Activated naive CD8-positive, alpha-beta T cell treated with anti-CD3 and anti-CD28 coated beads, Interleukin-2, amount 50 U/mL, for 16 hours (primary cell): ENCODE measurements at places on chromosomes 2 and 18.
A peak's percentile ranks its signal among the peaks of the same experiment; 100 is the strongest.

- no peak for DNase-seq
Measured at GRCh38 chr2:146376511-146377064, 1468.2 kb upstream of the ACVR2A start.

DNA sequence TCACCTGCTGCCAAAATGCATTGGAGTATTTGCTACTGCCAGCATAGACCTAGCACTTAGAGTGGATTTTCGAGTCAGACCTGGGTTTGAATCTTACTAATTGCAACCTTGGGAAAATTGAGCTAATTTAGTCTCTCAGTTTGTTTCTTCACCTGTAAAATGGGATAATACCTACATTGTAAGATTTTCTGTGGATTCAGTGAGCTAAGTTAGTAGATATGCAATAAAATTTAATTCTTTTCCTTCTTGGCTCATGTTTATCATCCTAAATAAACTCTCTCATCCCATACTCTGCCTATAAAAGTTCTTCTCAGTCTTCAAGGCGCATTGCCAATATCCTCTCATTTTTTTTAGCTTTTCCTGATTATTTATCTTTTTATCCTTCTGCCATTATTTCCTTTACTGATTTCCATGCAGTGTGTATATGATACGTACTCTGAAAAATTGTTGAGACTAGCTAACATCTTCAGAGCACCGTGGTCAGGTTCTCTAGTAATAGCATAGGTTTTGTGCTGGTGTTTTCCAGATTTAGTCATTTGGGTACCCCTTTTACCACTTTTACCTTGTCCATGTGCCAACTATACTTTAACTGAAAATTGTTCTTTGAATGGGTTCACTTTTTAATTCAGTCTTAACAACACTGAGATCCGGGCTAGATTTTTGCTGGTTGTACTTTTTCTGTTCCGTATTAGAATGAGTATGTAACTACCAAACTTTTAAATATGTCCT, 7.3 kb downstream of the CEP192 start:
- DNase-seq = no peak

DNA sequence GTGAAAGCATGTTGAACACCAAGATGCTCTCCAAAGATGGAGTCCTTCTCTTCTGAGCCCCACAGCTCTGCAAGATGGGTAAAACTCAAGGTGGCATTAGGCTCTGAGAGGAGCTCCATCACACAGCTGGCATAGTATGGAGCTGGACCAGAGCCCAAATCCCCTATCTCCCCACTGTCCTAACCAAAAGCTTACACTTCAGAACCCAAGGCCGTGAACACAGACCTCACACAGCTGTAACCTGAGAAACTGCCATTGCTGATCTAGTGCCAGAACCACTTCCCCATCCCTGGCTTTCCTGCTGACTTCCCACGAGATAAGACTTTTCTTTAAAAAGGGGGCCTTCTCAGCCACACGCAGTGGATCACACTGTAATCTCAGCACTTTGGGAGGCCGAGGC, 25.0 kb downstream of the TTC32 start:
- no peak for DNase-seq

GRCh38 chr2:154247503-154247902, 375.8 kb downstream of the GALNT13 start:
- DNase-seq = no peak

DNA sequence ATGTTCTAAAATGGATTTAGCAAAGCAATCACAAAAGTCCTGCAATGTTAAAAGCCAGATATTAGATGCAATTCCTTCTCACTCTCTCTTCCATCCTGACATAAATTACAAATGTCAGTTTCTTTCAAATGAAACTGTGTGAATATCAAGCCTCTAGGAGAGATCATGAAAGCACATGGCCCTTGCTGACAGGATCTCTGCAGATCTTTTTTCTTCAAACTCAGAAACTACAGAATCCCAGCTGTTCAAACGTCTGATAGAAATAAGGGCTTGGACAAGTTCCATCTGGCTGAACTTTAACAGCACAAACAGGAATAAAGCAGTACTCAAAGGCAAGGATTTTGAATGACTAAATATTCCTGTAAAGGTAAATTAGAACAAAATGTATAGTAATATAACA, 47.6 kb downstream of the PDE1A start:
- DNase-seq = no peak

DNA sequence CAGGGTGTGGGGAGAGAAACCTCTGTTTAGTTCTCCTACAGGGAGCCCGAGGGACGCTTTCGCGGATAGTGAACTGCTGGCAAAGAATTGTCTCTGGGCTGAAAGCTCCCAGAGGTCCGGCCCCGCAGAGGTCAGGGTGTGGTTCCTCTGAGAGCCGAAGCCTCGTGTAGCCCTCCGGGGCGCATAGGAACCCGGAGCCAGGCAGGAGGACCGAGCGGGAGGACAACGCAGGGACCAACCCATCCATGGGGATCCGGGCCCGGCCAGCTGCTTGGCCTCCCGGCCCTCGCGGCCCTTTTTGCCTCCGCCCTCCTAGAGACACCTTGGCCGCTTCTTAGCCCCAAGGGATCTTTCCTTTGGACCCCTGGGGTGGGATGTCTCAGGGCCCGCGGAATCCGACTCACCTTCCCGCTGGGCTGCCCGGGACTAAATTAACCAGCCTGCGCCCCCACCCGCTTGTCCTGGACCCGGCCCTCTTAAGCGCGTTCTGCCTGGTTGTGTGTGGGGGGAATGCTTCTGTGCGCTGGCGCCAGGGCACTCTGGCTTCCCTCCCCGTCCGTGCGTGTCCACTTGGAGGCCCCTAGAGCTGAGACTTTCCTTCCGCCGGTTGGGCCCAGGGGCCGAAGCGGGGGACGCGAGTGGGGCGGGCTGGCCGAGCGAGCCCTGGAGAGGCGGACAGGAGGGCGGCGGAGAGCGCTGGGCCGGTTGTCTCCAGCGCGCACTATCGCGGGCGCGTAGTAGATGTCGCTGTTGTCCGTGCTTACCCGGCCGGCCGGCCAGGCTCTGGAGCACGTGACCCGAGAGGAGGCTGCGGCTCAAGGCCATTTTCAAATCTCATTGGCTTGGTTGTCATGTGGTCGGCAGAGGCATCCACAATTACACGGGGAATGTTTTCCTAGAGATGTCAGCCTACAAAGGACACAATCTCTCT, at the start of gene HOXD10:
HOXD10 (plus strand) TSS at position 896 of the 931 bp plus-strand sequence. CDS start 56 bp downstream, outside the sequence.
- DNase-seq = no peak

DNA sequence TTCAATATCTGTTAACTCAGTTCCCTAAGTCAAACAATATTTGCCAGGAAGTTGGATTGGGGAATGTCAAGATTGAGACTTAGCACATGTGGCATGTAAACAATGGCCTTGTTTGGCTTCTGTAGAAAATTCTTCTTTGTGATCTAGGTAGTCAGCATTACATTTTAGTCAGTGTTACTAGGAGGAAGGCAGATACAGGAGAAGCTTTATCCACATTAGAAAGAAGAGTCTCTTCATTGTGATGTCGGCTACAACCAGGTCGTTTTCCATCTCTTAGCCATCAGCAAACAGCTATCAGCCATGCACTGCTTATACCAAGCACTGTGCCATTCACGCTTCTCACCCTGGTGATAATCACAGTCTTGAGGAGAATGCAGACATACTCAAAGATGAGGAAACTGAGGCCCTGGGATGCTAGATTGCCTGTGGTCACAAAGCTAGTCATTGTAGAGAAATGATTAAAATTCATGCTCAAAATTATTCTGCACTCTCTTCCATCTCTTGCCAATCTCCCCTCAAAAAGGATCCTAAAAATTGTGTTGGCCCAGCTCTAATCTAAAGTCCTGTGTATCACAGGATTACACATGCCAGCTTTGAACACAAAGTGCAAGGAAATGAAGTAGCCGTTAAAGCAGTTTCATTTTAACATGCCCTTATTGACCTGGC, 3.2 kb downstream of the GALNT5 start:
- no peak for DNase-seq

DNA sequence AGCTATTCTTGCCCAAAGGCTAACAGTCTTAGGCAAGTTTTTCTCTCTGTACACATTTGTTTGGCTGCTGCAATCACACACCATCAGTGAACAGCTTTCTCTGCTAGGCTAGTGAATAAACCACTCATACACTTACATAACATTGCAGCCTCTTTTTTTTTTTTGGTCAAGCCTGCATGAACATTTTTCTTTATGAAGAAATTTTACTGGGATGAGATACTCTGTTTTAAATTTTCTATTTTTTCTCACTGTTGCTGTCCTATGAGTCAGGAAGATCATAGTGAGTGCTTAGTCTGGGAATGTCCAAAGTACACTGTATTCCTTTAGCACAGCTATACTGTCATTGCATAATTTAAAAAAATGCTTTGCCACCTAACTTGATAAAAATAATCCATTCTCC, 58.5 kb downstream of the ROCK1 start:
- no peak for DNase-seq

DNA sequence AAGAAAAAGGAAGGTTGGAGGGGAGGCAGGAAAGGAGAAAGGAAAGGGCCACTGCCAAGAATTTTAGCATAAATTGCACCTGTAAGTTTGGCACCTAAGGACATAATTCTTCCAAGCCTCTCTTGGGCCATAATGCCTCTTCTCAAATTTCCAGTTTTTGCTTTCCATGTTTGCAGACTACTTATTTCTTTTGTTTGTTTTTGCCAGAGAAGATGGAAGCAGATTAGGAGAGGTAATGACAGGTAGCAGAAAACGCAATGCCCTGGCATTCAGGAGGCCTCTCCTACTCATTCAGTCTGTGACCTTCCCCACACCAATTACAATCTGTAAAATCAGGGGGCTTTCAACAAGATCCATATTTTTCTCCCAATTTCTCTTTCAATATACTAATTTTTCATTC, 56.8 kb downstream of the MRPL33 start:
- DNase-seq = no peak

DNA sequence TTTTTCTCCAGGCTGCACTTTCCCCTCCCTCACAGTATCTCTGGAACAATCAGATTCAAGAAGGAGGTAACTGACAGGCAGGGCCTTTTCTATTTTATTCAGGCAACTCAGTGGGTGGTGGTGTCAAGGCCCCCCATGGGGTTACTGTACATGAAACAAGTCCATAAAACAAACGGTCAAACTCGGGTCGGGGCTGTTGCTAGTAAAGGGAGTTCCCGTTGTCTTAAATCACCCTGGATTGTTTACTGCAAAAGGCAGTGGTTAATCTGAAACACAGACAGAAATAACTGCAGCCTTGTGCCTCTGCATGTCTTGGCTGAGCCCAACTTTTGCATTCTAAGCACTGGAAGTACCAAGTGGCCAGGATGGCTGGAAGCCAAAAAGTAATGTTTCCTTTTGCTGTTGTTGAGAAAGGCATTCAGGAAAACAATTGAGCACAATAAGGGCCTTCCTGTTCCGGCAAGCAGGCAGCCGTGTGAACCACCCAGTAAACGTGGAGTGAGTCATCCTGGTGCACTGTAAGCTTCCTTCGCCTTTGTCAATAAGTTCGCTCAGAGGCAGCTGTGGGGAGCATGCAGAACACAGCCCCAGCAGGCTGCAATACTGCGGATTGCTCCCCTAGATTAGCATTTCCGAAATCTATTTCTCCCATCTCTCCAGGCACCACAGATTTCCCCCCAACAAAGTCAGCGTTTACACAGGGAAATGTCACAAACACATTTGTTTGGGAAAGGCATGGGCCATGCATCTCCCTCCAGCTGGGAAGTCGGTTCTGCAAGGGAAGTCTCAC, 149.6 kb downstream of the IRS1 start:
- DNase-seq = peak; percentile 12

DNA sequence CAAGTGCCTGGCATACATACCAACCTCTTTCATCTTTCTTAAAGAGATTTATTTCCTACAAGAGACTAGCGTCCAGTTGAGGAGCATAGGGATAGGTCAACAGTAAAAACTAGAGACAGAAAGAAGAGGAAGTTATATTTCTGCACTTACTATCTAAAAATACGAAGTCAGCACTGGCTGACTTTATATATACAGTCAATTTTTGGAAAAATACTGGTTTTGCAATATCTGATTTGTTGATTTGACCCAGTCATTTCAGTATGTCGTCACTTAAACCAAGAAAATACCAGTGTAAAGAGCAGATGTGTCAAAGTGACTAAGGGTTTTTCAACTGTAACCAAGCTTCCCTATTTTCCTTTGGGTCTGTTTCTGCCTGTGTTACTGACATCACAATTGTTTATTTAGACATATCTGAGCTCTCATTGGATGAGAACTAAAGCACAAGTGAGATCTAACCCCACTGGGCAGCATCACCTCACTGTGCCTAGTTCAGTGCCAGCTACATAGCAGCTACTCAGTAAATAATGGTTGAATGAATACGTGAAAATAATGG, 23.0 kb downstream of the CYTIP start:
- DNase-seq = no peak

DNA sequence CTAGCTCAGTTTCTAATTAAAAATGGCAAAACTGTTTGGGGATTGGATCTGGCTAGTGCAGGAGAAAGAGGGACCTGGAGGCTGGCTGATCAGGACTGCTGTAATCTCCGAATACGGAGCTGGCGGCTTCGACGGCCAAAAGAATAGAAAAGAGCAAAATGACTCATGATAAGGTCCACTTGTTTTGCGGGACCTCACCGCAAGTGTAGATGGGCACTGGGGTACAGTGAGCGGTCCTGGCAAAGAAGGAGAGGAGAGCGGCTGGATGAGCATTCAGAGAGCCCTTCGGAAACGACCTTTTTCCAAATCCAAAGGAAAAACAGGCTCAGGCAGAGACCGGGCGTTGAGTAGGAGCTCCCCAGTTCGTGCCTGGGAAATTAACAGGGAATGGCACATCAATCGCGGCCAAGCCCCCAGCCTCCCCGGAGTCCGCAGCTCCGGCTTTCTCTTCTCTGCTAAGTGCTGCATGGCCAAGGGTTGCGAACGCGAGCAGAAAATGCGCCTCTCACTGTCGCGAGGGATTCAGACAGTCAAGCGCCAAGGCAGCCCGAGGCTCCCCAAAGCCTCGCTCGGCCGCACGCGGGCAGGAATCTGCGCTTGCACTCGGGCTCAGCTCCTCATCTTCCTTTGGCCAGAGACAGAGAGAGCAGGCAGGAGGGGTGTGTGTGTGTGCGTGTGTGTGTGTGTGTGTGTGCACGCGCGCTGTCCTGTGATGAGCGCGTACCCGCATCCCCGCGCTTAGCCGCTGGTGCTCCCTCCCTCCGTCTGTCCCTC, 1.8 kb downstream of the DCC start:
- no peak for DNase-seq

GRCh38 chr2:177540283-177540682, 147.7 kb downstream of the AGPS start:
- DNase-seq = no peak

- DNase-seq = no peak
Measured at GRCh38 chr18:62379051-62379450, 53.9 kb downstream of the TNFRSF11A start.

- no peak for DNase-seq
Measured at GRCh38 chr18:27797484-27797883, 379.4 kb downstream of the CDH2 start.

- DNase-seq = no peak
Measured at GRCh38 chr2:120406566-120406965, 60.6 kb downstream of the INHBB start.

- DNase-seq = no peak
Measured at GRCh38 chr18:7482342-7482741, 84.8 kb upstream of the PTPRM start.

- no peak for DNase-seq
Measured at GRCh38 chr2:199975273-199975895, 20.0 kb downstream of the MAIP1 start.

- no peak for DNase-seq
Measured at GRCh38 chr2:49988276-49988675, 834.0 kb upstream of the FSHR start.

- no peak for DNase-seq
Measured at GRCh38 chr18:2939317-2939716, 73.6 kb downstream of the LPIN2 start.
